Stimulated activated CD4-positive, alpha-beta T cell treated with anti-CD3 and anti-CD28 coated beads, Interleukin-1b, Interleukin-23, amount 100 ng/mL, for 48 hours (primary cell): ENCODE measurements at places on chromosomes 12 and 14.

GRCh38 chr14:61668282-61668681 lies 27.0 kb upstream of the HIF1A start:
- peak; percentile 34 for DNase-seq

- DNase-seq: no peak
Observed at GRCh38 chr14:65354715-65355114, 57.8 kb upstream of the FUT8 start.

- DNase-seq: no peak
Observed at GRCh38 chr12:30977124-30977523, 50.6 kb downstream of the TSPAN11 start.

DNA sequence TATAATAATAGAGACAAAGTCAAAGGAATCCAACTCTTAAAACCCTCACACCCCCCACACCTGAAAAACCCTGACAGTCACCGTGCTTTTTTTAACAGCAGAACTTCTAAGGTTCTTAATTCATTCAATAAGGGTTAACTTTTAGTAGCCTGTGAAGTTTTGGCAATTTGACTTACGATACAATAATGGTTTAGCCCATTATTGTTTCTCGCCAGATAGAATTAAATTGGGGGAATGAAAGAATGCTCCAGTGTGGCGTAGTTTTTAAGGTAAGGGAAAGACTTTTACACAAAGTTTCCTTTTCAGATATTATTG lies 604 bp upstream of the MAGOHB start:
- no peak for DNase-seq

- no peak for DNase-seq
Observed at GRCh38 chr12:11949738-11950411, 120.9 kb upstream of the BCL2L14 start.

- no peak for DNase-seq
Observed at GRCh38 chr14:72590577-72590976, 303.3 kb downstream of the DPF3 start.

GRCh38 chr12:22459838-22460490 lies 84.4 kb downstream of the C2CD5 start:
- no peak for DNase-seq

DNA sequence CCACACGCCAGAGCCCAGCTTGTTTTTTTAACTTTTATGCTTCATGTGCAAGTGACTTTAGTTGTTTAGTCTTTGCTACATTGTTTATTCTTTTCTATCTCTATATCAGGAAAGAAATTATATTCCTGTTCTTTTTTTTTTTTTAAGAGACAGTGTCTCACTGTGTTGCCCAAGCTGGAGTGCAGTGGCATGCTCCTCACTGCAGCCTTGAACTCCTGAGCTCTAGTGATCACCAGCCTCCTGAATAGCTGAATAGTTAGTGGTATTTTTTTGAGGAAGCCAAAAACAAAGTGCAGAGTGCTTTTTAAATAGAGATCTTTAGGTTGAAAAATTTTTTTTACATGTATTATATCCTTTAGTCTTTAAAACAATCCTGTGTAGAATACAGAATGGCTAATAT lies 58.2 kb downstream of the ETNK1 start:
- DNase-seq: no peak

DNA sequence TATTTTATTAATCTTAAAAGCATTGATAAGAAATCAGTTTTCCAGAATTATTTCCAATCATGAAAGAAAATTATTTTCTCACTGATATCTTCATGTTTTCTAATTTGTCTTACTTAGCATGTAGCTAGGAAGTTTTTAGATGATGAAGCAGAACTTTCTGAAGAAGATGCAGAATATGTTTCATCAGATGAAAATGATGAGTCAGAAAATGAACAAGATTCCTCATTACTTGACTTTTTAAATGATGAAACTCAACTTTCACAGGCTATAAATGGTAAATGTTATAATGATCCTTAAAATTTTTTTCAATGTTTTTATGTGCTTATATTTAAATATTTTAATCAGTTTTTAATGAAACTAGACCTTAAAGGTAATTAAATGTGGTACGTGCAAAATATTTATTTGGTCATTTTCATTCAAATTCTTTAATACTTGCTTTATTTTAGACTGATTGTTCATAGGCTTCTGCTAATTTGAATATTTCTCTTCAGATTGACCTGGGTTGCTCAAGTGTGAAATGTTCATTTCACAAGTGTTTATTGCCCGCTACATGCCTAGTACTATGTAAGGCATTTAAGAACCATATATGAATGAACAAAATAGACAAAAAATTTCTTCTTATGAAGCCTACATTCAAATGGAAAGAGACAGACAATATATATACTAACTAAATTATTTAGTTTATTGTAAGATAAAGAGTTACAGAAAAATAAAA lies 49.5 kb downstream of the FANCM start:
- no peak for DNase-seq

DNA sequence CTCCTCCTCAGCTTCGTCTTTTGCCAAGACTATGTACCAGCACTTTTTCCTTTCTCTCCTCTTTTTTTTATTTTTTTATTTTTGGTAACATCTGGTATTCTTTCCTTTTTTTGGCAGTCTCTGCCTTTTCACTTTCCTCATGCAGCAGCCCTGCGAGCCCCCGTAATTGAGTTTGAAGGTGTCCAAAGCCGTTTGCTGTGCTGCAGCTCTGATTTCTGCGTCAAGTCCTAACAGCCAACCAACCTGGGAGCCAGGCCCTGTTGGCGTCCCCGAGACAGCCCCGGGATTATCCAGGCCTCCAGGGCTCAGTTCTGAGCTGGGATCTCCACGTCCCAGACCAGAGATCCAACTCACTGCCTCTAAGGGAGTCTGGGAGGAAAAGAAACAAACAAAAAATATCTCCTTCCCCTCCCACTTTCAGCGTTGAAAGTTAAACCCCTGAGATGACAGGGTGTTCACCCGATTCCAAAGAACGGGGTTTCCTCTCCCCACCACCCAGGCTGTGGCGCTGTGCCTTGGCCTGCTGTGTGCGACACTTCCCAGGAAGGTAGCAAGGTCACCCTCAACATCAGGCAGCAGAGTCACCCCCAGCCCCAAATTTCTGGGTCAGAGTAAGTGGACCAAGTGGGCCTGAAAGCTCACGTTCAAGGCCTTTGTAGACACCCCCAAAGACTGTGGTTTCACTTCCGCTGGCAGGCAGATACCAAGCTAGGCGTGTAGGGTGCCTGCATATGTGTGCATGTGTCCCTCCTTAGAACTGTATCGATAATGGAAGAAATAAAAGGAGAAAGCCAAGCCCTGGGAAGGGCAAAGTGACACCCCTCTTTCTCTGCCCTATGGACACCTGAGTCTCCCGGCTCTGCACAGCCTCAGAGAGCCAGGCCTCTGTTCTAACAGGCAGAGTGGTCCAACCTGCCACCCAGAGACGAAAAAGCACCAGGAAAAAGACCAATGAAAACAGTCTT lies 11.1 kb downstream of the BCL11B start:
- no peak for DNase-seq

DNA sequence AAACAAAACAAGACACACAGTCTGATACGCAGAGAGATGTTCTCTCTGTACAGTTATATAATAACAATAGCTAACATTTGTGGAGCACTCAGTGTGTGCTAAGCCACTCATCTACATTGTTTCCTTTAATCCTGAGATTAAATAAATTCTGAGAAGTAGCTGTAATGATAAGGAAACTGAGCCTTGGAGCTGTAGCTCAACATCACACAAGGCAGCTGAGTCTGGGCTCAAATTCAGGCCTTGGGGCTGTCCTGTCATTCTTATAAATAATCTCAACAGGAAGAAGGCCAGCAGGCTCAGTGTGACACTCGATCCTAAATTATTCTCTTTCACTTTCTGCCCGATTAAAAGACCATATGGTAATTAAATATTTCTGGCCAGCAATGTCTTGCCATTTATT lies 24.5 kb downstream of the CDKN1B start:
- DNase-seq: no peak

DNA sequence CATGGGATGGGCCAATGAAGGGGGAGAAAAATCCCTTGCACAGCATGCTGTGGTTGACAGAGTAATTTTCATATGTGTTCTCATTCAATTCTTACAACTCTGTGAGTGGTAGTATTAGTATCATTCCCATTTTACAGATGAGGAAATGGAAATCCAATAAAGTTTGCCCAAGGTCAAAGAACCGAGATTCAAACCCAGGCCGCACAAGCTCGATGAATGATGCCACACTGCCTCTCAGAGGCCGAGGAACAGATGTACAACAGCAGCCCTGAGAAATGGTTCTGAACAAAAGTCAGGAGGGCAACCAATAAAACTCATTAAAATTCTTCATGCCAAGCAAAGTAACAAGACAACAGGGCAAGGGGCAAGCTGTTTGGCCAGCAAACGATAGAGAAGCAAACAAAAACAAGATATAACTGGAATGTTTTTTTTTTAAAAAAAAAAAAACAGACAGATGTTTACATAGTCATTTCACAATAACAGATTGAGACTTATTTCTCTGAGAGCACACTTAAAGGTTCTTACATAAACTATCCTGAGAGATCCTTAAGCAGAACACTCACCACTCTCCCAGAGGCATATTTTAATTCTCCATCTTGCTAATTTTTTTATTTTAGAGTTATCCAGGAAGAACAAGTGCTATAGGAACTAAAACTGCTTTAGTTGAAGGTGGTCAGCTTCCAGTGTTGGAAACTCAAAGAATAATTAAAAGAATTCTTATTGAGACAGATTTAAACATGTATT lies 85.8 kb downstream of the EXOC5 start:
- DNase-seq: no peak

GRCh38 chr14:36989806-36990205 lies 182.6 kb downstream of the SLC25A21 start:
- no peak for DNase-seq

DNA sequence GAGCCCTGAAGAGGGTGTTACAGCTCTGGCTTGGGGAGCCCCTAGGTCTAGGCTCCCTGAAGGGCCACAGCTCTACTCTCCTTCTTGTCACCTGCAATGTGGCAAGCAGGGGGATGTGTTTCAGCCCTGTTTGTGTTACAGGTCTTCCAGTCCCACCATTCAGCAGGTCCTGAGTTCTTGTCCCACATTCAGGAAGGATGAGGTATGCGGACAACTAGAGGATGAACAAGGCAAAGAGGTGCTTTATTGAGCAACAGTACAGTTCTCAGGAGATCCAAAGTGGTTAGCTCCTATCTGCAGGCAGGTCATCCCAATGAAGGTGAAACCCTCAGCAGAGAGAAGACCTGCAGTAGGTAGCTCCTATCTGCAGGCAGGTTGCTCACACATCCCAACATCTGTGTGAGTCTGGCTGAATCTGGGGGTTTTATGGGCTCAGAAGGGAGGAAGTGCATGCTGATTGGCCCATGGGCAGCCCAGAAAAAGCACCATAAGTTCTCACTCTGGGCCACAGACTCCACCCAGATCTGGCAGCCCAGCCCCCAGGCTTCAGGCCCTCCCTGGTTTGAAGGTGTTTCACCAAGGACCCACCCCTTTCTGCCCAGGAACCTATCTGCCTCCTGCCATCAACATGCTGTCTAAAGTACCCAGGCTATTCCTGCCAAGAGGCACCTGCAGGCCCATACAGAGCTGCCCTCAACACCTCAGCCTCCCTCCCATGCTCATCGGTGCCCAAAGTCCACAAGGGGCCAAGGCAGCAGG lies 98.9 kb downstream of the NUAK1 start:
- DNase-seq: no peak

- DNase-seq: no peak
Observed at GRCh38 chr12:70619471-70620152, 17.6 kb downstream of the PTPRB start.

- DNase-seq: no peak
Observed at GRCh38 chr12:90854136-90854689, 100.8 kb downstream of the CCER1 start.

DNA sequence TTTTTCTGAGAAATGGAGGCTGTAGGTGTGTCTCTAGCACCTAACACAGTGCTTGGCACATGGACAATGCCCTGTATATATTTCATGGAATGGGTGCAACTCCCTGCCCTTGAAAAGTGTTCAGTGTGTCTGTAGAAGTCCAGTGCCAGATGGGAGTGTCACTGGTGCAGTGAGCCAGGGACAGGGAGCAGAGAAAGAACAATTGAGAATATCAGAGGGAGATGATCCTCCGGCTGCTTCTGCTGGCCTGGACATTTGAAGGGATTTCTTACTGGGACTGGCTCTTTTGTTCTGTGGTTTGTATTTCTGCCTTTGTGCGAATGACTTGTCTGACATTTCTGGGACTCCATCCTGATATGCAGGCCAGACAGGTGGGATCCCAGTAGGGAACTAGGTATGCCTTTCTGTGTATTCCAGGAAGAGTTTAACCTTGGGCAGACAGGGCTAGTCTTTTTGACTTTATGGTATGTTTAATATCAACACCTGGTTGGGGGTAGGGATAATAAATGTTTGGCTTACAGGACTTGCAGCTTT lies 328.0 kb downstream of the NRXN3 start:
- no peak for DNase-seq

- DNase-seq: no peak
Observed at GRCh38 chr12:75774261-75775052, 257.1 kb downstream of the PHLDA1 start.

DNA sequence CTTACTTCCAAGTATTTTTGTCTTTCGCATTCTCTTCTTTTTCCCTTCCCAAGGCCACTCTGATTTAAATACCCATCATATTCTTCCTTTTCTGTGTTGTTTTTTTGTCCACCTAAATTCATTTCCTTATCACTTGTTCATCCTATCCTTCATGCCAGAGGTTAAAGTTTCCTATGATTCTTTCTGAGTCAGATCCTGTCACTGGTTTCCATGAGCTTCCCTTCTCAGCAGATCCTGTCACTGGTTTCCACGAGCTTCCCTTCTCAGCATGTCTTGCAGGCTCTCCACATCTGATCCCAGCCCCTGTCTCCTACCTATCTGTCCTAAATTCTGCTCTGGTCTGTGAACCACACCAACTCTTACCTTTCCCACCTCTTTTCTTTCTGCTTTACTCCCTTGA lies 311.8 kb upstream of the RGS6 start:
- no peak for DNase-seq
